Hematopoietic multipotent progenitor cell (in vitro differentiated cells): ENCODE measurements at places on chromosomes 11 and 22.

GRCh38 chr22:33451866-33452469, 393.8 kb upstream of the SYN3 start:
- no peak for DNase-seq

DNA sequence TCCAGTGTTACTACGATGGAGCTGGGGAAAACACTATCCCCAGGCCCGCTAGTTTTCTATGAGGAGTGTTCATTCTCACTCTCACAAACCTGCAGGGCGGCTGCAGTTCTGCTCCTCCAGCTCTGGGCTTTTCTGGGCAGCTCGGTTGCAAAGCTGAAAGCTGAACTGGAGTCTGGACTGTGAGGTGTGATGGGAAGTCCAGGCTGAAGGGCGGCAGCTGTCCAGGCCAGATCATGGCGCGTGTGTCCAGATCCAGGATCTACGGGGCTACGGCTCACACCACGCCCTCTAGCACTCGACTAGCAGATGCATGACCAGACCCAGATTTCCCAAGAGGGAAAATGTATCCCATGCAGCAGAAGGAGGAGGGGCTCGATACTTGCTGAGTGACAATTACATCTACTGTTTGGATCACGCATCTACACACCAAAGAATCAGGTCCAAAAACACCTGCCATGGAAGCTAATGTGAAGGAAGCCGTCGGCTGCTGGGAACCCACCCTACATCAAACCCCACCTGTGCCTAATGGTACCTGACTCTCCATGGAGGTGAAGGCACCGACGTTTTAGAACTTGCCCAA, 555.0 kb downstream of the BRD1 start:
- DNase-seq, result no peak

DNA sequence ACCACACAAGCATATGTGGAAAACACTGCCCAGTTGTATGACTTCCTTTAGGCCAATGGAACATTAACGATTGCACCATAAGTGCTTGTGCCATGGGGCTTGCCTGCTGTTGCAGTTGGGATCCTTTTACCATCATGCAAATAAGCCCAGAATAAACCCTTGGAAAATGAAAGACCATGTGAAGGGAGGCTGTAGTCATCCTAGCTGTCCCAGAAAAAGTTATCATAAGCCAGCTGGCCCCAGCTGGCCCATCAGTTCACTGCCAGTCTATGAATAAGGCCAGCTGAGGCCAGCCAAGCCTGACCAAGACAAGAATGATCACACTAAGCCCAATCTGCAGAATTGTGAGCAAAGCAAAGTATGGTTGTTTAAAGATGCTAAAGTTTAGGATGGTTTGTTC, 253.9 kb upstream of the ARHGAP20 start:
- no peak for DNase-seq

- no peak for DNase-seq
These were observed 10.2 kb downstream of the CLDN25 start for GRCh38 chr11:113789675-113790320.

- DNase-seq, result no peak
These were observed 59.0 kb downstream of the UBASH3B start for GRCh38 chr11:122714484-122714883.

- no peak for DNase-seq
These were observed 12.3 kb downstream of the BLID start for GRCh38 chr11:122103726-122104125.

DNA sequence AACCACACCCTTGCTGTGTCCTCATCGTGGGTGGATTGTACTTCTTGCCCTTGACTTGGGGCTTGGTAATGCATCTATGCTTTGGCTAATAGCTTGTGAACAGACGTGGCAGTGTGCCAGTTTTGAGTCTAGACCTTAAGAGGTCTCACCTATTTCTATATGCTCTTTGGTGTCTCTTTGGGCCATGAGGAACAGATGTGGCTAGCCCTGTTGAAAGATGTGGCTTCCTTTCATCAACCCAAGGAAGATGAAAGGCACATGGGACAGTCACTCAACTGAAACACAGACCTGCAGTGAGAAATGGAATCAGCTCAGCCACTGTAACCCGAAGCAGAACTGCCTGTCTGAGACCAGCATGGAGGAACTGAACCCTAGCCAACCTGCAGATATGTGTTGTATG, 7.9 kb upstream of the NELL1 start:
- no peak for DNase-seq

DNA sequence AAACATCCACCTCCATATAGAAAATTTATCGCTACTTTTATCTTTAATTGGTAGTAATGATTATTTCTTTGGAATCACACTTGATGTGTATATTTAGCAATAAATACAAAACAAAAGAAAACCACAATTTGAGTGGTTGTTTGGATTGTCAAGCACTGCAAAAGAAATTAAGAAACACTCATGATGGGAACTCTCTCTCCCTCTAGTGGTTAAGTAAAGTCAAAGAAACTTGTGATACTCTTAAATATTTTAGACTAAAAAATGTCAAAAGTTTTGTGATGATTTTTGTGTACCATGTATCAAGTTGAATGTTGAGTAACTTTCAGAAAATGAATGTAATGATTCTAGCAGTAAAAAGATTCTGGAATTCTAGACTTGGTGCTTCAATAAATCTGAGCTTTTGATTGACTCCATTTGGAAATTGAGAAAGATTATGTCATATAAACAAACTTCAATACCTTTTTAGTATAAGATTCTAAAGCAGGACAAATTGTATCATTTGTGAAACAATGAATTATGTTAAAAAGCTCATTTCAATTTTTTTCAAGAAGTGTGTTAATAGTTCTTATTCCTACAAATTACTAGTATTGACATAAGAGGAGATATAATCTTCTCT, 20.8 kb downstream of the MUC15 start:
- no peak for DNase-seq

DNA sequence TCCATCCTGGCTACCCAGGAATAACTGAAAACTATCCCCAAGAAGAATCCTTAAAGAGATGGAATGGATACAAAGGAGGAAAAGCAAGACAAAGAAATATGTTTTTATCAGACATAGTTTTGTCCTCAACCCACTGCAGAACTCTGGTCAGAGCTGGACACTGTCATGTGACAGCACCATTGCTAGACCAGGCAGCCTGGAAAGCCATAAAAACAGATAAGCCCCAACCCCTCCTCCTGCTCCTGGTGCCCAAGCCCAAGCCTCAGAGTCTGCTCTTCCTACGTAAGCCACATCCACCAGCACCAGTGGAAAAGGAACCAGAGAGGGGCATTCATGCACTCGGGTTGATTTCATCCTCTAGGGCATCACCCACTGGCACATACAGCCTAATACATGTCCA, 116.9 kb downstream of the TRIM29 start:
- DNase-seq, result no peak

DNA sequence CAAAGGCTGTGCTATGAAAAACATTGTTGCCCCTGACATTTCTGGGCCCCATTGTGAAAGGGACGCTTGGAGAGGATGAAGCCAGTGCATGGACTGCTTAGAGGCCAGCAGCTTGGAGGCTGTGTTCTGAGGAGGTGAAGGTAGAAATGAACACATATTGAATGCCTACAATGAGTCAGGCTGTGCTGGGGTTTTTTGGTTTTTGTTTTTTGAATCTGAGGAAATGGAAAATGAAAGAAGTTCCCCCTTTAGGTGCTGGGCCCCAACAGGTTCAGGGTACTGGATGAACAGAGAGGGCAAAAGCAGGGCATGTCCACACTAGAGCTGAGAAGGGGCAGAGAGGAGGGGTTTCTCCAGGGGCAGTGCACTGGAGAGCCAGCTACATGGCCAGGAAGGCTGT, 166.1 kb upstream of the API5 start:
- no peak for DNase-seq

DNA sequence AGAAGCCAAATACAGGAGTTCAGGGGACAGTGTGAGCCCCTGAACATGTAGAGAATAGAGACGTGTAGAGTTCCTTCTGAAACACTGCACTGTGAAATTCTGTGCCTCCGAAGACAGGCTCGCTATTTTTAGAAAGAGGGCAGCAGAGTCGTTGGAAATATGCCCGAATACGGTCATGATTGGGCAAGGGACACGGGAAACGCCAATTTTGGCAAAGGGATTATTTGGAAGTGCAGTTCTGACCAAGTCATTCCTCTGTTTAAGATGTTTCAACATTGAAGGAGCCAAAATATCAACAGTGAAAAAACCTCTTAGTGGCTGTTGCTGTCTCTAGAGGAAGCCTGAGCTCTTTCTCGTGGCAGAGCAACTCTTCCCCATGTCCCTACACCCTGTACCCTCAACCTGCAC, 9.5 kb upstream of the CBX6 start:
- DNase-seq, result no peak

DNA sequence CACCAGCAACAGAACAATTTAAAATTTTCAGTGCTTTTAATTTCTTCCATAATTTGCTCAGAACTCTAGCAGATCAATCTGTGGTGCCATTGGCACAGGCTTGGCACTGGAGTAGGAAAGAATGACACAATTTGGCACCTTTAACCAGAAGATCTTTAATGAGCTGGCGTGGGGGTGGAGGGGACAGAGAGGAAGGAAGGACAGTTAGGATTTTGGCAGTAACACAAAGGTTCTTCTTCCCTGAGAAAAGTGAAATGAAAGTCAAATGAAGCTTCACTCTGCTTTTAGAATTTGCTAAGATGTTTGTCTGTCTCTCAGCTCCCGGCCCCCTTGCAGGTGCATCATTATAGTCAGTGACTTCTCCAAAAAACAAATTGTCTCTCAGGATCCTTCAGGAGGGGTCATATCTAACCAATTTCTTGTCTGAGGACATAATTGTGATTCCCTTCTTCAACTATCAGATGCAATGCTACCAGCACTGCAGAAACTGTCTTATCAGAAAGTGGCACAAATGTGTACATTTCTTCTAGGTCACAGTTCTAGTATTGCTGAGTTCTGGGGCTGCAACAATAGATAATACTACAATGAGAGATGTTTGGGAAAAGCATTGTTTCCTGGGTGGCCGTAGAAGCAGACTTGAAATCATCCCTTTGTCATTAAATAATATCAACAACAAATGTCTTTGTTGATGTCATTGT, 66.8 kb downstream of the CSTPP1 start:
- no peak for DNase-seq
